ENCODE measurements at places on chromosomes 5 and 9.

DNA sequence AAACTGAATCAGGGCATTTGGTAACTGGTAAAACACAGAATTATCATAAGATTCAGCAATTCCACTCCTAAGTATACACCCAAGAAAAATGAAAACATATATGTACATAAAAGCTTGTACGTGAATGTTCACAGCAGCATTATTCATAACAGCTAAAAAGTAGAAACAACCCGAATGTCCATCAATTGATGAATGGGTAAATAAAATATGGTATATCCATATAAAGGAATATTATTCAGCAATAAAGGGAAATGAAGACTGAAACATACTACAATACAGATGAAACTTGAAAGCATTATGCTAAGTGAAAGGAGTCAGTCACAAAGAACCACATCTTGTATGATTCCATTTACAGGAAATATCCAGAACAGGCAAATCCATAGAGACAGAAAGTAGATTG, 65.5 kb downstream of the MPDZ start:
- DNase-seq: no peak

DNA sequence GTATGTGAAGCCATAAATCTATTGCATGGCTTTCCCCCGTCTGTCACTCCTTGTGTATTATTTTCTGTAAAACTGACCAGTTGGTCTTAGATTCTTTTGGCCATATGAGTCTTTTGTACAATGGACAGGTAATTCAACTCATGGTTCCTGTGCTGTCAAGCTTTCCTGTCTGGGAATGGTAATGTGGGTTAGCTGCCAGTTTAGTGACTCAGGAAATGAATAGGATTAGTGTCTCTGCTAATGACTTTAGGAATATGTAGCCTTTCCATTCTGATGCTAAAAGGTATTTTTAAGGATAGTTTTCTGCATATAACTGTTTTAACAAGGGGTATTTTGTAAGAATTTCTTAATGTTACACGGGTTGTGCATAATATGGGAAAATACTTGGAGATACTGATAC, 182.7 kb downstream of the PBX3 start:
- DNase-seq: no peak

GRCh38 chr9:71796100-71796767, 27.9 kb upstream of the CEMIP2 start:
- DNase-seq: no peak

DNA sequence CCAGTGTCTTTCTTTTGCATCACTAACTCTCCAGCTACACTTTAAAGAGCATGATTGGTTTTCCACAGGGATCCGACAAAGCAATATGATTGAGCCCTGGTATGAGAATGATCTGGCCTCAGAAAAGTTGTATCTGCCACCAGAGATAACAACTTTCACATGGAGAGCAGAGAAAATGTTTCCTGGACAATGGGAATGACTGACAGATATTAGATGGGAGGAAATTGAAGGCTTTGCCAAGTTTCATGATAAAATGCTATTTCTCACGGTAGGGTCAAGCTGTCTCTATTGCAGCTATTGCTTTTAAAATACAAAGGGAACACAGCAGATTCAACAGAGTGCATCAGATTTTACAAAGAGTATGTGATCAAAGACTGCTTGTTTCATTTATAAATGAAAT, 56.4 kb upstream of the GLIS3 start:
- DNase-seq: no peak

- peak; percentile 91 for DNase-seq
These were observed 227.1 kb upstream of the NREP start for GRCh38 chr5:111984044-111984443.

- DNase-seq: no peak
These were observed 377.7 kb upstream of the SMARCA2 start for GRCh38 chr9:1637401-1637800.

GRCh38 chr5:35316611-35317274, 86.5 kb upstream of the PRLR start:
- DNase-seq: no peak

DNA sequence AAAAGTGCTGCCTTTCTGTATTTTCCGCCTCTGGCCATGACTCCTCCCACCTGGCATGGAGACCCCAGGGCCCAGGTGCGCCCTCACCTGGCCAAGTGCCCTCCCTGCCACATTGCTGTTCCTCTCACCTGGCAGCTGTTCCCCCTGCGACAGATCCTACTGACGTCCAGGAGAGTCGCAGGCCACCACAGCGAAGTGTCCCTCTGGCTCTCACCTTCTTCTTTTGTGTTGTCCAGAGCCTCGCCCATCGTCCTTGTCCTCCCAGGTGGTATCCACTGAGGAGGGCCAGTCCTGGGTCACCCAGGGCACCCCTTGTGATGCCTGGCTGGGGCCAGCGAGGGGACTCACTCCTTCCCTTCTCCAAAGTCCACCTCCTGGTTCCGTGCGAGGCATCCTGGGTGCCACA, 2.6 kb downstream of the NKD2 start:
- no peak for DNase-seq

GRCh38 chr9:93965830-93966577, 10.8 kb upstream of the BARX1 start:
- DNase-seq: no peak

DNA sequence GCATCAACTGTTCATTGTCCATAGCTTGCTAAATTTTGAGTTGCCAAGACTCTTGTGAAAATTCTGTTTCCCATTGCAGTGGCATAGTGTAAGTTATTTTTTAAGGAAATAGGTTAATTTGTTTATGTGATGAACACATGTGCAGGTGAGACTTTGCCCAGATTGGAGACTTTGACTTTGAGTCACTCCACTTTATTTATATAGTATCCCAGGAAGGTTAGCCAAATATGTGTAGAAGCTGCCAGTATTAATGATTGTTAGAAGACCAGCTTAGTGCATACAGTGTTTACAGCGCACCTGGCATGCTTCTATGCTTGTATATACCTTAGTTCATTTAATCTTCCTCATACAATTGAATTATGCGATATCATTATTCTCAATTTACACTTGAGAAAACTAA, 51.0 kb downstream of the MTAP start:
- DNase-seq: no peak

- DNase-seq: no peak
These were observed 27.9 kb downstream of the ANXA1 start for GRCh38 chr9:73179589-73179988.

DNA sequence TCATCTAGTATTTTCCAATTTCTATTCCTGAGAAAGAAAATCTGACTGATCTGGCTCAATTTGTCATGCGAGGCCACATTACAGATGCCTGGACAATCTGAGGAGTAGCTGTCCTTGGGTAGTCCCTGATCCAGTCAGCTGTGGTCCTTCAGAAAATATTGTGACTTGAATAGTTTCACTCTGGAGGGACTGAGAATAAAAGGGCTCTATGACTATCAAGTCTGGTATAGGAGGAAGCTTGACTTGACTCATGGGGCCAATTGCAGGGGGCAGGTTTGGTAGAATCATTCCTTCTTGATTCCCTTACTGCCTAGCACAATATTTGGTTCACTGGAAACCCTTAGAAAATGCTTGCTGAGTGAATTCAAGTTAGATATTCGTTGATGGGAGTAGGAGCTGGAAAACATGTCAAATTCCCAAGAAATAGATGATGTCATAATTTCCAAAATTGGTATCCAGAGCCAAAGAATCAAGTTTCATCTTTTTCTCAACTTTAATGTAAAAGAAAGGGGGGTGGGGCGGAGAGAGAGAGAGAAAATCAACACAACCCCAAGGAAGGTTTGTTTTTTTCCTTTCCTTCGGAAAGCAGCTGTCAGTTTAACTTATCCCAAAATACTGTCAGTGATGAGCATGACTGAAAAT, 32.4 kb upstream of the STX17 start:
- DNase-seq: no peak

DNA sequence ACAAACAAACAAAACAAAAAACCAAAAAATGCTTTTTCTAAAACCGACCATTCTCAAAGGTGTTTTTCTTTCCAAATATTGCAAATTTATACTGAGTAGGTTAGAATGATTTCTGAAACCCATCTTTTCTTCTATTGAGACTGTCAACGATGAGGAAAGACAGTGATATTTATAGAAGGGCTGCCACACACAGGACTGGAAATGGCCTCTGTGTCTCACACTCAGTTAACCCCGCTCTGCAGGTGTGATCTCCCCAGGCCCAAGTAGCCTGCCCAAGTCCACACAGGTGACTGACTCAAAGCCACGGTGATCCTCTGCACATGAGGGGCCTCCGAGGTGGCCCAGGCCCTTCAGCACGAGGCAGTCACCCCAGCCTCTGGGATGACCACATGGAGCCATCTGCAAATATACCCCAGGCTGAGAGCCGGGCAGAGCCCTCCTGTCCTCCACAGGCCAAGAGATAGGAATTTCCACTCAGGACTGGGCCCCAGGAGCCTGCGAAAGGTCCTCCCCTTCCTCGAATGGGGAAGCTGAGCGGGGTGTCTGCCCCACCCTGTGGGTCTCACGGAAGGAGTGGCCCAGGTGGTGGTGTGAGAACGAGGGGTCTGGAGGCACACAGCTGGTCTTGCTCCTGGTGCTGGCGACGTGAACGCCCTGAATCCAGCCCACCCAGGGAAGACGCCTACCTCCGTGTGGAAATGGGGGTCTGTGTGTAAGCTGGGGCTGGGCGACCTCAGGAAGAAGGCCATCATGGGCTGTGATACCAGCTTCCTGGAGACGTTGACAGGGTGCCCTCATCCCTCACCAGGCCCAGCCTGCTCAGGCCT, 53.0 kb upstream of the PHYKPL start:
- no peak for DNase-seq

DNA sequence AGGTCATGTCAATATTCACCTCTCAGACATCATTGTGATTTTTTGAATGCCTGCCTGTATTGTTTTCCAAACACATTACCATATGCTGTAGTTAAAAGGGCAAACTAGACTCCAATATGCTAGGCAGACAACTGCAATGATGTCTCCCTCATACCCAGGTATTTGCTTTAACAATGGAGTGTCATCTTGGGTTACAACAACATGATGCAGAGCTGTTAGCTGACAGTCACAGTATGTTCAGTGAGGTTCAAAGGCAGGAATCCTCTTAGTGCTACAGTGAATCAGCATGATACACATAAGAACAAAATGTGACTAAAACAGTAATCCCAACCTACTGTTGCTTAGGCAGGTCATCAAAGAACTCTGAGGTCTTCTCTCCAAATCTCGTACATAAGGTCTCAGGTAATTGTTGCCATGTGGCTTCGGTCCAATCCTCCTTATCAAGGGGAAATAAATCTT, 24.0 kb downstream of the OR1J1 start:
- DNase-seq: no peak

- no peak for DNase-seq
These were observed 3.4 kb upstream of the CCIN start for GRCh38 chr9:36165826-36166167.

GRCh38 chr9:98856982-98857381, 49.5 kb downstream of the GALNT12 start:
- peak; percentile 14 for DNase-seq

GRCh38 chr9:61665330-61665751, 475.5 kb downstream of the SPATA31A7 start:
- no peak for DNase-seq

GRCh38 chr5:148805326-148806290, 20.8 kb upstream of the ADRB2 start:
- no peak for DNase-seq

GRCh38 chr9:127180457-127181314, 58.3 kb upstream of the ANGPTL2 start:
- DNase-seq: no peak

DNA sequence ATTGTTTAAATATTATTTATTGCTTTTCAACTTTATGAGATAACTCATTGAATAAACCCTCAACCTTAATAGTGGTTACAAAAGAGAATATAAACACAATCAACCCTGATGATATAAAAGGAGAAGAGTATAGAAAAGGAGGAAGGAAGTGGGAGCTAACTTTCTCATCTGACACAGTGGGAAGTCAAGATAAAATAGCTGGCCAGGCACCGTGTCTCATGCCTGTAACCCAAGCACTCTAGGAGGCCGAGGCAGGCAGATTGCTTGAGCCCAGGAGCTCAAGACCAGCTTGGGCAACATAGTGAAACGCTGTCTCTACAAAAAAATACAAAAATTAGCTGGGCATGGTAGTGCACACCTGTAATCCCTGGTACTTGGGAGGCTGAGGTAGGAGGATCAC, 93.5 kb downstream of the PPP2R2B start:
- DNase-seq: no peak

- DNase-seq: peak; percentile 80
These were observed 149.2 kb upstream of the KLF9 start for GRCh38 chr9:70563431-70564204.

Data from AG04449 (cell line).